ENCODE measurements at places on chromosomes 5 and 9.

GRCh38 chr5:6703806-6704205 lies 9.4 kb upstream of the TENT4A start:
- no peak for DNase-seq

DNA sequence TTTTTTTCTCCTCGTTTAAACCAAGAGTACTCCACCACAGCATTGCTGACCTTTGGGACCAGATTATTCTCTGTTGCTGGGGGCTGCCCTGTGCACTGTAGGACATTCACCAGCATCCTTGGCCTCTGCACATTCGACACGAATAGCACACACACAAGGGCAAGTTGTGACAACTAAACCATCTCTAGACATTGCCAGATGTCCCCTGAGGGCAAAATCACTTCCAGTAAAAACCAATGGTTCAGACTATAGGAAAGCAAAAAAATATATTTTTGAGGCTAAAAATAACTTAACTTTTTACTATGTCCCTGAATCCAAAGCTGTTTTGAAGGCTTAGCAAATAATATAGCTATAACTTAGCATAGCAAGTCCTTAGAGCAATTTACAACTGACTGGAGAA lies 65.9 kb downstream of the SEMA5A start:
- DNase-seq = no peak

DNA sequence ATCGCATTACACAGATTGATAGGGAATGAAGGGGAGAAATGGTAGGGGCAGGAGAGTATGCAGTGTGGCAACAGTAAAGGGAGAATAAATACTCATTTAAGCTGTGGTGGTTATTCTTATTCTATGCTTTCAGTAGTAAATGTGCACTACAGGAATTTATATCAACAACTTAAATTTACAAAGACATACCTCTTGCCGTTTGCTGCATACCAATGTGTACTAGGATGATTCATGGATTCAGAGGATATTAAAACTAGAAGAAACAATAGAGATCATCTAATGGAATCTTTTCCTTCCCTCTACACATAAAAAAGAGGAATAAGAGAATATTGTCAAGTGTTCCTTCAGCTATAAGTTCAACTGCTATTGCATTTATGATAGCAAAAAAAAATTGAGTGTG lies 103.3 kb upstream of the RASA1 start:
- no peak for DNase-seq

GRCh38 chr5:90528601-90529193 lies 687 bp downstream of the LYSMD3 start:
- no peak for DNase-seq

DNA sequence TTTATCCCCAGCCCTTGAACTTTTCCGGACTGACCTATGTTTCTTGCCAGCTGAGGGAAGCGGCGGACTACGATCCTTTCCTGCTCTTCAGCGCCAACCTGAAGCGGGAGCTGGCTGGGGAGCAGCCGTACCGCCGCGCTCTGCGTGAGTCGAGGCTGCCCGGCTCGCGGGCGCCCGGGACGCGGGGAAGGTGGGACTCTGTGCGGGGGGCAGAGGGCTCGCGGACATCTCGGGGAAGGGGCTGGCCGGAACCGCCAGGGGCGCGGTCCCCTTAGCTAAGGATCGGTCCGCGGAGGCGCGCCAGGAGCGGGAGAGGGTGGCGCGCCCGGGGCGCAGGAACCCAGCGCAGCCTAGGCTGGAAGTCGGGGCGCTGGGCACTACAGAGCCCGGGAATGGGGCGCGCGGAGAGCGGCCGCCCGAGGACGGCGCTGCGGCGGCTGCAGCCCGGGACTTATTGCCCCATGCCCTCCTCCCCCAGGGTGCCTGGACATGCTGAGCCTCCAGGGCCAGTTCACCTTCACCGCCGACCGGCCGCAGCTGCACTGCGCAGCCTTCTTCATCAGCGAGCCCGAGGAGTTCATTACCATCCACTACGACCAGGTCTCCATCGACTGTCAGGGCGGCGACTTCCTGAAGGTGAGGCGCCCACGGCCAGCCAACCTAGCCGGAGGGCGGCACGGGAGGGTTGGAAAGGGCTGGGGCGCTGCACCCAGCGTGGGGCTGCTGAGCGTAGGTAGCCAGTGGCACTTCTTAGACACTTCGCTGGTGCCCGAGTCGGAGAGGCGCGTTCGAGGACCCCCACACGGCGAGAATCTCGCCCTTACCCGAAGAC lies 922 bp downstream of the CRHBP start:
- no peak for DNase-seq

DNA sequence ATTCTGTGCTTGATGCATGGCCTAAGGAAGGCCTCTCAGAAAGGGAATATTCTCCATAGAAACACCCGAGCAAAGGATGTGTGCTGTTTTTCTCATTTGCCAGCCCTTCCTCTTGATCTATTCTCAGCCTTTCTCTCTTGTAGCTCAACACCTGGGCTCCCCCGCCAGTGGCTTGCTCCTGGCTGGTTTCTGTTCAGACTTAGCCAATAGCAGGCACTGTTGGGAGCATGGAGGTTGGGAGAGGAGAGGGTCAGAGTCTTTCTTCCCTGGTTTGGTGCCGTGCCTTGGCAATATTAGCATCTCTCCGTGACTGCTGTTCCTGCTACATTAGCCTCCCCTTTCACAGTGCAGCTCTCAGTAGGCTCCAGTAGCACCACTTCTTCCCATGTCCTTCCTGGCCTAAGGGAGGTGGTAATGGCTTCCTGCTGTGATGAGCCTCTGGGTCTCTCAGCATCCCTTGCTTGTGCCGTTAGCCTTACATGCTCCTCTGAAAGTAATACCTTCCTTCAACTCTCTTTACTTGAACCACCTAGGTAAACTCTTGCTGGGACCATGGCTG lies 269.7 kb upstream of the GAS1 start:
- no peak for DNase-seq

GRCh38 chr5:67963789-67964519 lies 251.6 kb upstream of the PIK3R1 start:
- DNase-seq = no peak
